Esophagus muscularis mucosa (tissue), 4 donors: ENCODE measurements at places on chromosomes 16 and 17. TPM values are rescaled to one million over a fixed set of nuclear protein-coding genes. Genes with fewer than 3 reads are reported as not detected.

- no peak for DNase-seq
Measured at GRCh38 chr17:27945333-27945616, 52.1 kb upstream of the LYRM9 start.

DNA sequence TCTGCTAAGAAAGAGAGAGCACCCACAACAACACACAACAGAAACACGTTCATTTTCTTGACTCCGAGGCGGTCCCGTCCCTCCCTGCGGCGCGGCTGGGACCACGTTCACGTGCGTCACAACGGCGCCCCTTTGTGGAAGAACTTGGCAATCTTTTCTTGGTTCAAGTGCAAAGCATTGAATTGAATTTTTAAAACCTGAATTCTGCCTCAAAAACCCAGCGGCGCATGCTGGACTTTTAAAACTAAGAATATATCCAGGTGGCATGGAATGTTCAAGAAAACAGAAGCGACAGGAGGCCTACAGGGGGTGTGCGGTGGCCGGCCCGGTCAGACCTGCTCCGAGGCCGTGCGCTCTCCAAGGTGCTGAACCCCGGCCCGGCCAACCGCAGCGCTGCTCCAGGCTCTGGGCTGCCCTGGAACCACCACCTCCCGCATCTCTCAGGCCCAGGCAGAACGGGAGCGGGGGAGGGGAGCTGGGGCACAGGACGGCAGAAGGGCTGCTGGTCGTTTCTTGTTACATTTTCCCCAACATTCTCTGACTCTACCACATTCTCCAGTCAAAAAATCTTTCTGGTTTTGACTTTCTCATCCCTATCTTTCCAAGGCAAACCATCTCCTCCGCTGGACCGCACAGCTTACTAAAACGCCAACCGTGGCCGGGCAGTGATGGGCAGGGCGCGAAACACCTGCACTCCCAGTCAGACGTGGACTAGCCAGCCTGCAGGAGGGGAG is 3.4 kb upstream of the HEXD start:
- DNase-seq, result no peak

GRCh38 chr17:77869041-77869599 is 89.4 kb upstream of the TNRC6C start:
- DNase-seq, result no peak

C17orf67 gene
- total RNA-seq, result 4.3 TPM

DNAH2 gene
- total RNA-seq, result 0.17 TPM

SEC14L5 gene
- total RNA-seq, result 1.3 TPM

- DNase-seq, result no peak
Measured at GRCh38 chr16:19595043-19595767, 39.7 kb downstream of the VPS35L start.

DNA sequence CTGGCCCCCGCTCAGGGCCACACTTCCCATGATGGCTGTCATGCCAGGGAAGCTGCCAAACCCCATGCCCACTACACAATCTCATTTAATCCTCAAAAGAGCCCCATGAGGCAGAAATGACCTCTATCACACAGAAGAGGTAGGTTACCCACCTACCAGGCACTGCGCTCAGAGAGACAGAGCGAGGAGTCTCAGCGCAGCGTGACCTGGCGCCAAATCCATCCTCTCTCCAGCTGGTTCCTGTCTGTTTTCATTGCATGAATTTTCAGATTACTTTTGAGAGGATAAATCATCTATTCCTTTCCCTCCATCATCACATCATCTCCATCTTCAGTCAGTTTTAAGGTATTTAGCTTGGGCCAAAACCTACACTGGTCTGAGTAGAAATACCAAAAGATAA is 101.5 kb upstream of the DNAH17 start:
- DNase-seq, result no peak

BICDL2 gene
- not detected for total RNA-seq

GRCh38 chr16:3599922-3600321 is 11.5 kb downstream of the SLX4 start:
- no peak for DNase-seq

BCO1 gene
- total RNA-seq, result 0.17 TPM

SYT17 gene
- total RNA-seq, result 5.0 TPM

- DNase-seq, result no peak
Measured at GRCh38 chr16:73161977-73162376, 114.0 kb upstream of the ZFHX3 start.

- no peak for DNase-seq
Measured at GRCh38 chr17:82396601-82397435, 21.3 kb upstream of the HEXD start.

TBX2 gene
- 25.3 TPM for total RNA-seq
